ENCODE measurements at places on chromosomes 3 and 15. TPM values are rescaled to one million over a fixed set of nuclear protein-coding genes. Genes with fewer than 3 reads are reported as not detected.

DNA sequence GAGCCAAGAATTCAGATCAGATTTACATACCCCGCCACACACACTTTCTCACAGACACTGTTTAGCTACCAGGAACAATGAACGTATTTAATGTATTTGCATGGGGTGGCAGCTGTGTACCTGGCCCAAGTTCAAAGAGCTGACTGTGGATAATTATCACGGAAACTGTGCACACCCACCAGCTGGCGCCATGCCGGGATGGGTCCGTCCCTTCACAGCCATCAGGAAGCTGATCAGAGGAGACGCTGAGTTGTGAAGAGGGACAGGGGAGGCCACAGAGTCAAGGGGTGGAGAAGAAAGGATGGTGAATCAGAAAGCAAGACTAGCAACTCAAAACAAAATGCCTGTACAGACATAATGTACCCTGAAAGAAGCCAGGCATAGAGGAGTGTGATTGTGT lies 13.1 kb upstream of the PLA2G4D start:
- DNase-seq = no peak

The RASSF1 gene
- total RNA-seq = 28.6 TPM

GRCh38 chr3:30611613-30612436 lies 5.4 kb downstream of the TGFBR2 start:
- DNase-seq = no peak

GRCh38 chr3:167032267-167032876 lies 347.7 kb downstream of the ZBBX start:
- DNase-seq = peak; percentile 73

DNA sequence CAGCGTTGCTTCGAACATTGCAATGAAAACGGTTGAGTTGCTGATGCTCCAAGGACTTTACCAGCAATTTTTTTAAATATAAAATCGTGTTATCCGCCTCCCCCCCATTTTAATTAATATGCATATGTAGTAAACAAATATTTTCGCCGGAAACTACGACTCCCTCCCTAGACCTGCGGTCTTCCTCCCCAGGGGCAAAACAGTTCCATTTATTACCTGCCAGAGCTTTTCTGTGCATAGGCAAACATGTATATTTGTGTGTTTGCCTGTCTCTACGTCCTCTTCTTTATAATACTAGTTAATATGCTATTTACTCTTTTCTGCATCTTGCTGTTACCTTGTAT lies 593 bp upstream of the RSL24D1 start:
- DNase-seq = no peak

DNA sequence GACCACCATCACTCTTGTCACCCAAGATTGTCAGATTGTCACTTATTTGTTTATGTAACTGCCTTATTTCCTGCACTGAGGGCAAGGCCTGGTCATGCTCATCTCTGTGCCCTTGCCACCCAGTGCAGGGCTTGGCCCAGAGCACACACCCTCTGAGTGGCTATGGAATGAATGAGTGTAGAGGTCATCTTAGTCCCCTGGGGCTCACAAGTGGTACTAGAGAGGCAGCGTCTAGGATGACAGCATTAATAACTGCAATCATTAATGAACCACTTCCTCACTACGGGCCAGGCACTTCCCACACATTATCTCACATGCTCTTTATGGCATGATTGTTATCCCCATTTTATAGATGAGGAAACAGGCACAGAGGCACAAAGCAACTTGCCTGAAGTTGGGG lies 117.0 kb downstream of the SMAD6 start:
- no peak for DNase-seq

The C3orf22 gene
- not detected for total RNA-seq

GRCh38 chr3:184696697-184697096 lies 15.2 kb downstream of the MAGEF1 start:
- DNase-seq = peak; percentile 74

DNA sequence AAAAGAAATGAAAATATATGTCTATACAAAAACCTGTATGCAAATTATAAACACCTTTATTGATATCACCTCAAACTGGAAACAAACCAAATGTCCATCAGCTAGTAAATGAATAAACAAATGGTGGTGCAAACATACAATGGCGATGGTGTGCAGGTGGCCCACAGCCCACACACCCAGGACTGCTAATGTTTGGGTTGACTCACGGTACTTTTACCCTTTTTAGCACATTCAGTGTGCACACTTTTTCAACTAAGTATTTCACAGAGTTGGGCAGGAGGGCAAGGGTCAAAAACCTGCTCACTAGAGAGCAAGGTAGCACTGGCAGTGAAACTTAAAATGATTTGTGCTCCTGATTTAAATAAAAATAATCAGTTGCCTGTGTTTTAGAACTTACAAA lies 123.1 kb upstream of the BHLHE40 start:
- no peak for DNase-seq

DNA sequence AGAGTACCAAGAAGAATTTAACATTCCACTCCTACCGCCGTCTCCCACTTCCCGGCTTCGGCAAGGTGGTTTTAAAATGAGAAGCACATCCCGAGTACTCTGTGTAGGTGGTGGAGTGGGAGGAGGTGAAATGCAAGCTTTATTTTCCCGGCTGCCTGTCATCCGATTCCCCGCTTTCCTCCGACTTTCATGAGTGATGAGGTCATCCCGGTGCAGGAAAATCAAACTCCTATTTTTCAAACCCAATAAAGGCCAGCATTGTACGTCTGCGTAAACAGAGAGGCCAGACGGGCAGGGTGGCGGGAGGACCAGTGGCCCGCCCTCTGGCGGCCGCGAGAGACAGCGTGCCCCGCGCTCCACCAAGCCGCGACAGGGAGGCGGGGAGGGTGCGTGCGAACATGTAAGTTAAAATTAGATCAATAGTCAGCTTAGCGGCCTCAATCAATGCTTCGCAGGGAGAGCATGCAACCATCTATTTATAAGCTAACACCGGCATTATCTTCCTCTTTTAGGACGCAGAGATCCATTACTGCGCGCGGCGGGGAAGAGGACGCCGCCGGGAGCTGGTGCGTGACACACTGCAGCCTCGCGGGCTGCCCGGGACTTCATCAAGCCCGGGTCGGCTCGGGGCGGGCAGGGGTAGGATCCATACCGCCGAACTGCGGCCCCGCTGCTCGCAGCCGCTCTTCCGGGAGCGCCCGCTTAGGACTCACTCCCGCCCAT lies 163.3 kb downstream of the CD47 start:
- peak; percentile 55 for DNase-seq

- DNase-seq = no peak
These were observed 217.4 kb downstream of the DIPK2A start for GRCh38 chr3:144189044-144189443.

- no peak for DNase-seq
These were observed 5.1 kb upstream of the SLC25A38 start for GRCh38 chr3:39378088-39378487.

- DNase-seq = no peak
These were observed 933 bp upstream of the APEH start for GRCh38 chr3:49673121-49673714.

DNA sequence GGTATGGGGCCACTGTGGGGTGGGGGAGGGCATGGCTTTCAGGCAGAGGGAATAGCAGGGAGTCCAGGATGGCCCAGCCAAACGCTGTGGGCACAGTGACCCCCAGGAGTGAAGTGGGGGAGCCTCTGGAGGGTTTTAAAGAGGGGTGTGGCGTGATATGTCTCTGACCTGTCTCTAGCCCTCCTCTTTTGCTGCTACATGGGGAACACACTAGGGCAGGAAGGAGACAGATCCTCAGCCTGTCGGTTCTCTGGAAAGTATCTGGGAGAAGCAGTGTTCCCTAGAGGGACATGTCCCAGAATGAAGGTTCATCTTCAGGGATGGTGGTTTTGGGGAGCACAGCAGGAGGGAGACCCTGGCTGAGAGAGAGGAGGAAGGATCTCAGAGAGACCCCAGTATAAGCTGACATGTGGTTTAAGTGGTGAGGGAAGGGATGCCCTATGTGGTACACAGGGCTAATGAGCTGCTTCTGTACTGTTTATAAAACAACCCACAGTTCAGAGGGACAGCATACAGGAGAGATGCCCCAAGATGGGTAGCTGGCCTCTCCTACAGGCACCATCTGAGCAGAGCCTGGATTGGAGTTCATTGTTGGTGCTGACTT lies 37.7 kb downstream of the TRIM71 start:
- no peak for DNase-seq

GRCh38 chr3:48436477-48436787 lies 3.5 kb downstream of the CCDC51 start:
- no peak for DNase-seq

- no peak for DNase-seq
These were observed 34.3 kb downstream of the ZMAT3 start for GRCh38 chr3:179037351-179037750.

DNA sequence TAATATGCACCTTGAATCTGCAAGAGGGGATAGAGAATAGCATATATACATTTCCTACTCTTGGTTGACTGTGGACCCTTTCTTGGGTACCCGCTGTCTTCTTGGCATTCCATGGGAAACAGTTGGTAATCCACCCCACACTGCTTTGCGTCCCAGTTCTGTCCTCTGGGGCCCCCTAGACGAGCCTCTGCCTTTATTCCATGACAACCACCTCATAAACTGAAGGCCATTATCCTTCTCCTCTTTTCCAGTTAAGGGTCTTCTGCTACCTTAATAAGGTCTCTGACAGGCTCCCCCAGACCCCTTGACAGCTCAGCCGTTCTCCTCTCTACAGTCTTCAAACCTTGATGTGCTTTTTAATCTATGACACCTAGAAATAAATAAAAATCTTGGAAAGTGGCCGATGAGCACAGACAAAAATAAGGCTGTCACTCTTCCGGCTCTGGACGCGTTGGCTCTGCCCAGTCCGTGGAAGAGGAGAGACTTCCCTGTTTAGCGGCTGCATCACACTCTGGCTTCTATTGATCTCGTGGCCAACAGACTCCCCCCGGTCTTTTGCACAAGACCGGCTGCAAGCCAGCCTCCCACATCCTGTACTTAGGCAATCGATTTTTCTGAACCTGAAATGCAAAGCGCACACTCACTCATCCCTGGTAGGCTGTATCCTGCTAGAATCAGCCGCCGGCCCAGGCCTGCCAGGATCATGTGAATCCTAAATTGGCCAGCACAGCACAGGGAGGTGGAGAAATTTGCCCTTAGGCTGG lies 251.0 kb upstream of the TLE3 start:
- no peak for DNase-seq

GRCh38 chr15:55770806-55771205 lies 27.9 kb upstream of the PRTG start:
- DNase-seq = peak; percentile 24

GRCh38 chr3:86282106-86282787 lies 708.7 kb downstream of the VGLL3 start:
- no peak for DNase-seq

The CLRN1 gene
- not detected for total RNA-seq

GRCh38 chr15:82551646-82552247 lies 11.5 kb upstream of the RPS17 start:
- DNase-seq = no peak

Measured in skin of body (tissue), 3 donors.